ENCODE measurements at places on chromosomes 7 and 10.

DNA sequence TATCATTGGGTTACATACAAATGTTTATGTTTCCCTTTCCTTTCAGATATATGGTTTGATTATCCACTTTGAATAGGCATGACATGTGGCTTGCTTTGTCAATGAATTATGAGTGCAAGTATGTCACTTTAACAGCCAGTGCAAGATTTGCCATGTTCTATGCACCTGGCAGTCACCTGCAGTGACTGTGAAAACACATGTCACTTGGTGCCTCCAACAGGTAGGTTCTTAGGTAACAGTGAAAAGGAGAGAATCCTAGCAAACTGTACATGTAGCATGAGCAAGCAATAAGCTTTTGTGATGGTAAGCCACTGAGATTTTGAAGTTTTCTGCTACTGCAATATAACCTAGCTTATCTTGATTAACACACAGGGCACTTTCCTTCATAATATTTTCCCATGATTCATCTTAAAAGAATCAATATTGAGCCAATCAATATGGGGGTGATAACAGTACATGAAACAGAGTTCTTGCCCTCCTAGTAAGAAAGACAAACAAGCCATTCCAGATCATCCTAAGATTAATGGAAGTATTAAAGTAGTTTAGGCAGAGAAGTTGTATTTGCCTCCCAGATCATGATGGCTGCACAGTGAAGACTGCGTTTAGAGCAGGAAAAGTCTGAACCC, 7.9 kb upstream of the RALA start:
- no peak for DNase-seq

DNA sequence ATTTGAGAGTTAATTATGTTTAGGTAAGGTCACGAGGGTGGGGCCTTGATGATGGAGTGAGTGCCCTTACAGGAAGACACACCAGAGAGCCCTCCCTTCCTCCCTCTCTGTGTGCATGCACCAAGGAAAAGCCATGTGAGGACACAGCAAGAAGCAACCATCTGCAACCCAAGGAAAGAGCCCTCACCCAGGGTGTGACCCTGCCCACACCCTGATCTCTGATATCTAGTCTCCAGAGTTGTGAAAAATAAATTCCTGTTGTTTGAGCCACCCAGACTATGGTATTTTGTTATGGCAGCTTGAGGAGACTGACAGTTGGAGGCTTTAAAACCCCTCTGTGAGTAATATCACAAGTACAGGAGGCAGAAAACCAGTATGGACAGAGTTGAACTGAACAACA, 15.0 kb upstream of the MCM10 start:
- peak; percentile 70 for DNase-seq

DNA sequence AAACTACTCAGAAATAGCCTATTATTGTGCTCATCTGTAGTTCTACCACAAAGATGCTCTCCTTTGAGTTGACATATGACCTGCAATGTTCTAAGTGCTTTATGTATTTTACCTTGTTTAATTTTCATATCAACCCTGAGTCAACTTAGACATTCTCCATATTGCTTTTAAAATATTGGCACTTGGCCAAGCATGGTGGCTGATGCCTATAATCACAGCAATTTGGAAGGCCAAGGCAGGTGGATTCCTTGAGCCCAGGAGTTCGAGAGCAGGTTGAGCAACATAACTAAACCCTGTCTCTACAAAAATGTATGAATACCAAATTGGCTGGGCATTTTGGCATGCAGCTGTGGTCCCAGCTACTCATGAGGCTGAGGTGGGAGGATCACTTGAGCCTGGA, 50.6 kb downstream of the PRKG1 start:
- DNase-seq, result no peak

DNA sequence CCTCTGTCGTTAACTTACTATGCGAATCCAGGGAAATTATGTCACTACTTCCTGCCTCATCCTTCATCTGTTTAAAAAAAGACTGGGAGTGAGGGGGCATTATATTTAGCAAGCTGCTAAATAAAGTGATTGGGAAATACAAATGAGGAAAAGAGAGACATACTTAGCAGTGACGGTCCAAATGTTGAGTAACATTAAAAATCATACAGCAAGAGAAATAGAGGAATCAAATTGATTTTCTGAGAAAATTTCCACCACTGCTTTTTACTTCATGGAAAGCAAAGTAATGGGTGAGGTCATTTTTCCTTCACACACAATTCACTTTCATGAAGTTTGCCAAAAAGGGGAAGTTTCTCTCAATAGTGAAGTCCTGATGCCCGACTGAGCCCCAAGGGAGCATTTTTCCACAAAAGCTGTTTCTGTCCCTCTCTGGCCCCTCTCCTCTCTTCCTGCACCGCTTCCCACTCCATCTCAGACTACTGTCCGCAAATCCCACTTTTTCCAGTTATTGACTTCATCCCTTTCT, 61.9 kb upstream of the ADO start:
- no peak for DNase-seq

- DNase-seq, result no peak
Observed at GRCh38 chr7:126557271-126557670, 695.5 kb downstream of the GRM8 start.

DNA sequence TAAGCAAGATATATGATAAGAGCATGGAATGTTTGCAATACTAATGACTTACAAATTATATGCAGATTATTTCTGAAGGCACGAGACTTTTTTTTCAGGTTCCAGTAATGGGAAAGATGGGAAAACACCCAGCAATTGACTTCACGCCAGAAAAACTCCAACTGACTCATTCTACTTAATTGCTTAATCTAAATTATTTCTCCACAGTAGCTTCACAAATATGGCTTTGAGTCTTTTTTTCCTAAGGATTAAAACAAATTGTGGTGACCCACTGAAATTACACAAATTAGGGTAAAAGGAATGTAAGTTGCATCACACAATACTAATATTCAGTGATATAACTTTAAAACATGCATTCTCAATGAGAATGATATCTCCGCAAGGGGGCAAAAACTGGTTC, 138.7 kb downstream of the GNAI1 start:
- peak; percentile 65 for DNase-seq

All from iris pigment epithelial cell (primary cell).